Activated CD4-positive, alpha-beta T cell treated with anti-CD3 and anti-CD28 coated beads, Interleukin-2, amount 50 U/mL, for 16 hours (primary cell): ENCODE measurements at places on chromosomes 3 and 15.
A peak's percentile ranks its signal among the peaks of the same experiment; 100 is the strongest.

GRCh38 chr15:25787855-25788520 lies 75.1 kb downstream of the ATP10A start:
- no peak for DNase-seq

GRCh38 chr3:137249311-137249940 lies 291.6 kb downstream of the IL20RB start:
- no peak for DNase-seq

GRCh38 chr3:50605901-50606326 lies 5.7 kb downstream of the CISH start:
- DNase-seq = no peak

GRCh38 chr3:64355401-64355807 lies 130.1 kb upstream of the PRICKLE2 start:
- DNase-seq = no peak

- DNase-seq = no peak
These were observed 228.5 kb downstream of the ARPP21 start for GRCh38 chr3:35867791-35868190.

GRCh38 chr15:40190591-40190990 lies 29.7 kb downstream of the BUB1B start:
- DNase-seq = no peak

- peak; percentile 91 for DNase-seq
These were observed 257.2 kb upstream of the NECTIN3 start for GRCh38 chr3:110814170-110815007.

DNA sequence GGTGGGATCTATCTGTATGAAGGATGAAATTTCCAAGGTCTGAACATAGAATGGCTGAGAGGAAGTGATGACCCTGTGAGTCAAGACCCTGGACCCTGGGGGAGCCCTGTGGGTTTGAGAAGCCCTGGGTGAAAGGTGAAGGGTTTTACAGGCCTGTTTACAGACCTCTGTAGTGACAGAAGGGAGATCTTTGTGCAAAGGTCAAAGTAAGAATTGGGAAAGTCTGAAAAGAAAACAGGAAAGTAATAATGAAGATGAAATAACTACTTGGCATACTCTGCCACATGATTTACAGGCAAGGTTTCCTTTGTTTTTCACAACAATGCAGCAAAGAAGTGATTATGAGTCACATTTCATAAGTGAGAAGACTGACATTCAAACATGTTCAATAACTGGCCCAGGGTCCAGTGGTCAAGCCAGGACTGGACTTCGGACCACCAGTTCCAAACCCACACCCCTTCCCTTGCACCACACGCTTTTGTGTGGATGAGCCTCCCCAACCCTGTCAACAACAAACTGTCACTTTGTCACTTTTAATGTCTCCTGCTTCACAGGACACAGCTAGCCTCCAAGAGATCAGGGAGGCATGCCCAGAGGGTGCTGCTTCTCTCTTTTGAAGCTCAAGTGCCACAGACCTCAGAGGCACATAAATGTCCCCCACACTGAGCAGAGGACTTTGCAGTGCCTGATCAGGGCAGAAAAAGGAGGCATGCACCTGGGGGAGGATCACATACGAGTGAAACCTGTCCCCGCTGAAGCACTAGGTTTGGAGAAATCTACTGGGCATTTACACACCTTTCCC lies 21.5 kb downstream of the CD86 start:
- peak; percentile 60 for DNase-seq

DNA sequence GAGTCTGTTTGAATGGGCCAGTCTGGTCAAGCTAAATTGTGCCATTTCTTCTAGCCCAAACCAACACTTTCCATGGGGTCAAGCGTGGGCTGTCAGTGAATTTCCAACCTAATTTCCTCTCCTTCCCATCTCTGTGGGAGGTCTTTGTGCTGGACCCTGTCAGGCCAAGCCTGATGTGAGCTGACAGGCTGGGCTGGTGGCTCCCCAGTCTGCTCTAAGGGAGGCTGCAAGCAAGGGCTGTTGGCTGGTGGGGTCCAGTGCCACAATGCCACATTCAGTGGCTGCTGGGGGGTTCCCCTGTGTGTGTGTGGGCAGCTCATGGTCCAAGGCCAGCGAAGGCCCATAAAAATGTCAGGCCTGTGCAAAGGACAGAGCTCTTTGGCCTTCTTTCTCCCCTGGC lies 216.1 kb downstream of the OPA1 start:
- no peak for DNase-seq

DNA sequence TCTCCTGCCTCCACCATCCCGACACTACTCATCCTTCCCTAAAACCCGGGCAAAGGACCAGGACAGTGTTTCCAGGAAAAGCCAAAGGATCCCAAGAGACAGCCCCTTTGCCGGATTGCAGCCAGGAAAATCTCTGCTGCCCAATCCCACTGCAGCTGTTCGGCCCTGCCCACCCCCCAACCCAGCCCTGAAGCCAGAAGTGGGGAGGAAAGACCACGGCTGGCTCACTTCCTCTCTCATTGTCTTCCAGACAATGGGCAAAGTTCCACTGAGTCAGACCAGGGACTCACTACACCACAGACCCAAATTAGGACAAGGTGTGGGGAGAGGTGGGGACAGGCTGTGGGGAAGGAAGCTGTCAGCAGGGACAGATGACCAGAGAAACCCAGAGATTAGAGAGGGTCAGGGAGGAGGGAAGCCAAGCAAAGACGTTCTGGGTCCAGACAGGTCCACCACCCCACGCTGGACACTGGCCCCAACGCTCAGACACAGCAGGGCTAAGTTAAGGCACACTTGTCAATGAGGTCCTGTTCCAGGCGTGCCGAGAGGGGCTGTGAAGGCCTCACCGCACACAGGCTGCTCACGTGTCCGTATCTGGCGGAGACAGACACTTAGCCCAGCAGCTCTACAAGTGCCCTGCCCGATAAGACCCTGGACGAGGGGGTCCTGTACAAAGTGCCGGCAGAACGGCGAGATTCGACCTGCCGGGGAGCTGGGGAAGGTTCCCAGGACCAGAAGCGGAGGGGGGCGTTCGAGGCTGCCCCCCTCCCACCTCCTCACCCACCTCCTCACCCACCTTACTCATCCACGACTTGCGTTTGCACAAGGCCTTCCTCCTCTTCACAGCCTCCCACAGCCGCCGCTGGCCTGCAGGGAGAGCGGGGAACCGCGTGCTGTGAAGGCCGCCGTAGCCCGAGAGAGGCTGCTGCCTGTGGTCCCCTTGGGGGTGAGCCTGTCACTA lies 21.9 kb downstream of the TNK2 start:
- DNase-seq = no peak

DNA sequence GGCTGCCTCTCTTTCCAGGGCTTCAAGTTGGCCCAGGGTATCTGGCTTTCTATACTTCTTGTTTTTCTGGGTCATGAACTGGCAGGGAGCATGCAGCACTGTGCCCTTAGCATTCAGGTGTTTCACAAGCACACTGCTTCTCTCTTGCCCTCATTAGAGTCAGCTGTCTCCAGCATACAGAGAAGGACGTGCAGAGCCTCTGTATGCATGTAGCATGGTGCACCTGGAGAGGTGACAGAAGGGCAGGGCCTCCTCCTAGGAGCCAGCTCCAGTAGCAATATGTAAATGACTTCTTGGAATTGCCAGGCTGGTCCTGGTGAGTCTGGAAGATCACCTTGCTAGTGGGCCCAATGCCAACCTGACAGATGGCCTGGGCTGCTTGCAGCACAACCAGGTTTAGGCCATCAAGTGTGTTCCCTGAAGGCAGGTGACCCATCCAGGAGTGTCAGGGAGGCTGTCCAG lies 44.8 kb upstream of the ATP2C1 start:
- peak; percentile 11 for DNase-seq

GRCh38 chr15:98952381-98952803 lies 55.2 kb downstream of the PGPEP1L start:
- peak; percentile 53 for DNase-seq

GRCh38 chr3:123336441-123336851 lies 112.4 kb downstream of the ADCY5 start:
- DNase-seq = no peak
